ENCODE measurements at places on chromosomes 4 and X.

DNA sequence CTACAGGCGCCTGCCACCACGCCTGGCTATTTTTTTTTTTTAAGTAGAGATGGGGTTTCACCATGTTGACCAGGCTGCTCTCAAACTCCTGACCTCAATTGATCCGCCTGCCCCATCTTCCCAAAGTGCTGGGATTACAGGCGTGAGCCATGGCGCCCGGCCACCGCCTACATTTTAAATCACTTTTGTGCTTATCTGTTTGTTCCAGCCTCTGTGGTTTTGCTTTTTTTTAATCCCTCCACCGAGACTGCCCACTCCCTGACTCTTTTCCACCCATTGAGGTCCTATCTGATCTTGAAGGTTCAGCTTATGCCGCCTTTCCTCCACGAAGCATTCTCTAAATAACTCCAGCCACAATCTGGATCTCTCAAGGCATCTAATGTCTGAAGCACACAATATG lies 73.5 kb downstream of the CHRDL1 start:
- no peak for DNase-seq

- DNase-seq: peak; percentile 24
Observed at GRCh38 chrX:57651169-57651919, 28.7 kb downstream of the NLRP2B start.

DNA sequence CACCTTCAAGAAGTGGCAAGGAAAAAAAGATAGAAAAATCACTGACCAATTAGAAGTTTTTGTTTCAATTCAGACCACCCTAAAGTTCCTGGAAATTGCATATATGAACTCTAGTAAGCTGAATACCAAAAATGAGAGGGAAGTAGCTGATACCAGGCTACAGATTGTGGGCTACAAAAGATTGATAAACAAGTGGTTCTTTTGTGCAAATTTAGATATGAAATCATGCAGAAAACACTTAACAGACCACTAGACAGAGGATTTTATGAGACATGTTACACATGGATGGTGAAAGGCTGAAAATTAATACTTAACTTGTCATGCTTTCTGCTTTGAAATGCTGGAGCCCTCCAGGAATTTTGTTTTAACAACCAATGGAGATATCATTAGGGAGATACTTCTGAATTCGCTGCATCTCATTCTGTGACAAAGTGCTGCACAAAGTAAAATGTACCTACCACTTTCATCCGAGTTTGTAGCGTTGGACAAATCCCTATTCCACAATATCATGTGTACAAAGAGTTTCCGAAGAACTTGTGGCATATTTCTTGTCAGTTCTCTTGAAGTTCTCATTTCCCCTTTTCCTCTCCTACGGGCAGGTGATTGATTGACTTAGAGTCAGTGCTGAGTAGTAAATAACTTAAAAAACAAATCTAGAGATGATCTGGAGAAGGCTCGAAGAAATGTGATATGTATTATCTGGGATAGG lies 235.0 kb downstream of the PALLD start:
- DNase-seq: no peak

- no peak for DNase-seq
Observed at GRCh38 chr4:186760576-186760975, 36.9 kb upstream of the FAT1 start.

- no peak for DNase-seq
Observed at GRCh38 chr4:56699537-56700105, 18.5 kb upstream of the HOPX start.

DNA sequence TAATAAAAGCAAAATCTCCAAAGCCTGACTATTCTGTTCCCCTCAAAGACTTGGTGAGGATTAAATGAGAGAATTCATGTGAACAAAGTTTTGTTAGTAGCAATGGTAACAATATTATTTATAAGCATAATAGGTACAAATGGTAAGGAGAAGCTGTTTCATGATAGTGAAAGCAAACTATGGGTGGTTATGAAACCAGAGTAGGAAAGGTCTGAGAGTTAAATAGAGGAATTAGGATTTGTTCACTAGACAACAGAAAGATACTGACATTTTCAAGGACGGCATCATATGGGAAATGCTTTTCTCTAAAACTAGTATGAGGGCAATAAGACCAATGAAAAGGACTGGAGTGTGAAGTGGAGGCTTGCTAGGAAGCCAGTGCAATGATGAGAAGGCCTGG lies 128.6 kb upstream of the FTHL17 start:
- no peak for DNase-seq

DNA sequence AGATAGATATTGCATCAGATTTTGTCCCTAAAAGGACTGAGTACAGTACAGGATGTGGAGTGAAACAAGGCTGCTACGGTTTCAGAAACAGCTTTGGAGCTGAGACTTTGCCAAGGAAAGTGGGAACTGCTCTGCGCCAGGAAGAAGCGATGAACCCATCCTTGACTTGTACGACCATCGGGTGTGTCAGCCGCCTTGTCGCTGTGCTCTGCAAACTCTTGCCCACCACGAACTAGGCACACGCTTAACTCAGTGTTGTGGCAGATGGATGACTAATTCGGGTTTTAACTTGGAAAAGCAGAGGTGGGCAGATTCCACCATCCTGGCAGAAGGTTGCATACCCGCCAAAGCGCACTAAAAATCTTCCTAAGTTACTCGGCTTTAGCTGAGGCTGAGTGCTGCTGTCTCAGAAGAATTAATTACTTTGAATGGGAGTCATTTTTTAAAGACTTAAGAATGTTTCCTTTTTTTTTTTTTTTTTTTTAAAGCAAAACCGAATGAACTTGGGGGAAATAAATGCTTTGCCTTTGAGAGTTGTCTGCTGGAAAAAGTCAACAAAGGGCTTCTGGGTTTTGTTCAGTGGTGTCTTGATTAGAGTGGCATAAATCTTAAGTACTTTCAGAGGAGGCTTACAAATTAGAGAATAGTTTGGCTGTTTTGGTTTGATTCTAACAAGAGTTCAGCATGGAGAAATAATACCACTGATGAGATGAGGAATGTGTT lies 69.5 kb downstream of the SHROOM2 start:
- no peak for DNase-seq

DNA sequence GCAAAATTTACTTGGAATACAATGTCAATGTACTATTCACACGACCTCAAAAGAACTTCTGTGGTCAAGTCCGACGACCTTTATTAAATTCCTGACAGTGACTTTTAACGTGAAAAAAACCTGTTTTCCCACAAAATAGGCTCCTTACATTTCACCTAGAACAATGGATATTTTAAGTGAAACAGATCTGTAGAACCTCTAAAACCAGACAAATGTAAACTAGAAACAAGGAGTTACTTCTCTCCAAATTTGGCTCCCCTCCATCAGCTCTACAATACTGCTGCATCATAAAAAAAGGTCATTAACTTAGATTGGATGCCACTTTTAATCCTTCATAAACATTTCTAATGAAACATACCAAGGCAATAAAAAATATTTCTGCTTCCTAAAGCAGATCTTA lies 1.2 kb downstream of the NEK1 start:
- DNase-seq: no peak

DNA sequence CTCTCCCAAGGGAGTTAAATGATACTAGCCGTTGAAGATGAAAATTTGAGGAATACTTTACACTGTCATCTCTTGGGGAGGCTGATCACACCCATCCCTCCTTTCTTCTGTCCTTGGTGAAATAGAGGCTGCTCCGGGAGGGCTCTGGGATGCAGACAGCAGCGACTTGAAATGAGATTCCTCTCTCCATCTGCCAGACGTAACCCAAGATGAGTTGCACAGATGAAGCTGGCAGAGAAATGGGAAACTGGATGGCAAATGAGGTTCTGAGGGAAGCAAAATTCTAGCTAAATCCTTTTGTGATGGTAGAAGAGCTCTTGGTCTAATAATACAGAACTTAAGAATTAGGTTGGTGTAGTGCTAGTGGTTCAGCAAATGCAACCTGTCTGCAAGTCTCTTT lies 201.4 kb downstream of the AASDH start:
- no peak for DNase-seq

DNA sequence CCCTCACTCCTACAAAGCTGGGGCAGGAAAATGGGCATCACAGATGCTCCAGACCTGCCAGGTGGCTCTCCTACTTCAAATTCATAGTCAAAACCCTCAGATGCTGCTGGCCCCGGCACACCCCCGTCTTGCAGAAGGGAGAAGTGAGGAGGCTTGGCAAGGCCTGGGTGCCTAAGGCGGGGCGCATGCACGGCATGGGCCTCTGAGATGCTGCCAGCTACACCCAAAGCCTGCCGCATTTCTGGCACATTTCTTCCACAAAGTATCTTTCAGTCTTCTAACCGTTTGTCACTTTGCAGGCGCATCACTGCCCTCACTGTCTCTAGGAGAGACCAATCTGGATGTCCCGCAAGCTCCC lies 19.6 kb downstream of the WDR1 start:
- peak; percentile 55 for DNase-seq

GRCh38 chr4:37635155-37635554 lies 51.0 kb downstream of the RELL1 start:
- DNase-seq: no peak

GRCh38 chrX:41971346-41971745 lies 48.0 kb upstream of the CASK start:
- no peak for DNase-seq

DNA sequence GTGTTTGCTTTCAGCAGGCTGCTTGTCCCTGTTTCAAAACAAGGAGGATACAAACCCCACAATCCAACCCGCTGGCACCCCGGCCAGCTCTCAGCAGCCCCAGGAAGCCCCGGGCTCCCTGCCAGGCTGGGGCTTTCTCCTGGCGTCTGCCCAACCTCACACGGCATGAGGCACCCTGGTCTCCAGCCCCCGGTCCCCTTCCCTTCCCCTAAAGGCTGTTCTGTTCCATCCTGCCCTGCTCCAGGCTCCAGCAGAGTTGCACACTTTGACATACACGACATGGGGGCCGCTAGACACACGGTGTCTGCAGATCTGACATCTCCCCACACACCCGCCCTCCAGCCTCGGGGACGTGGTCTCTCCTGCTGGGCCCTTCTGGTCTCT lies 107.7 kb upstream of the ADRA2C start:
- no peak for DNase-seq

GRCh38 chr4:72663828-72664227 lies 94.8 kb upstream of the ADAMTS3 start:
- no peak for DNase-seq

GRCh38 chr4:151940926-151941617 lies 180.3 kb upstream of the GATB start:
- no peak for DNase-seq

DNA sequence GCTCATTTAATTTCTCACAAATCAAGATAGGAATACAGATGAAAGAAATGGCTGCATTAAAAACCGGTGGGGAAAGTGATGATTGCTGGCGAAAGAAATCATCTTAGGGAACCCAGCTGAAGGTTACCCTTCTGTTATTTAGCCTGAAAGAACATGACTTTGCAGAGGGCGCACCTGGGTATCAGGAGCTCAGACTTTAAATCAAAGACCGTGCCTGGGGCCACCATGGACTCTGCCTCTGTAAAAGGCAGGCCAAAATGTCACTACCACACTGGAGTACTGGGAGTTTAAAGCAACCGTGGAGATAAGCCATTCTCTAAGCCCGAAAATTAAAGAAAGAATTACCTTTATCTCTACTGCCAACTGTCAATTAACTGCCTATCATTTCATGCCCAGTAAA lies 24.3 kb downstream of the GPC3 start:
- no peak for DNase-seq

DNA sequence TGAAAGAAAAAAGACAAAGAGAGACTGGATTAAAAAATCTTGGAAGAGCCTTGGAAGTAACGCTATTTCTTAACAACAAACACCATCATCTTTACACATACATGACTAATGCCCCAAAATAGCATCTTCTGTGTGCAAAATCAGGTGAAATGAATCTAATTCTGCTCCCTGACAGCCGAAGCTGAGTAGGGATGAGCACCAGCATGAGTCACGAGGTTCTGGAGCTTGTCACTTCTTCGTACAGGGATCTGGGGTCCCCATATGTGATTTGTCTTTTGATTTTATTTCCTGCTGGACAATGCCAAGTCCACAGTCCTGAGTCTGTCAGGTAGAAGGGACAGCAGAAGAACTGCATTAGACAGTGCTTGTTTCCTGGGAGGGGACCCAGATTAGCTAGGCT lies 55.9 kb downstream of the OSTC start:
- DNase-seq: no peak

DNA sequence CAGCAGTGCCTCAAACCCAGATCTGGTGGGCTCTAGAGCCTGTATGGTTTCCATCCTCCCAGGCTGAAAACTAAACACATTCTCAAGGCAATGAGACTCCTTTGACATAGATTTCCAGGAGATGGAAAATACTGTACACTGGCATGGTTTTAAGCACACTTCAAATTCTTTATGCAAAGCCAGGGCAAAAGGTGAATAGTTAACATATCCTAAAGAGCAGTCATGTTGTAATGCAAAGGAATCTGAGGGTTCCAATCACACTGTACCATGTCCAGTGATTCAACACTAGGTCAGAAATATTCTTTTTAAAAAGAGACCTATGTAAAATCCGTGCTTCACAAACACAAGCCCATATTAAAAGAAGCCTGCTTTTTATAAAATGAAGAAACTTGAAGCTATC lies 195.3 kb downstream of the QDPR start:
- no peak for DNase-seq

All from spinal cord (tissue), 10 donors.